M059J (cell line): ENCODE measurements at places on chromosomes 6 and 20. TPM values are rescaled to one million over a fixed set of nuclear protein-coding genes. Genes with fewer than 3 reads are reported as not detected.

FRS3 gene
- total RNA-seq = 0.34 and 2.4 TPM in 2 replicates

MARCKS gene
- 115 and 184 TPM in 2 replicates for total RNA-seq

TLDC2 gene
- total RNA-seq = not detected in 2 replicates

HINT3 gene
- total RNA-seq = 14.3 and 23.6 TPM in 2 replicates

SOX18 gene
- not detected in 2 replicates for total RNA-seq
